ENCODE measurements at places on chromosomes 6 and 20.

DNA sequence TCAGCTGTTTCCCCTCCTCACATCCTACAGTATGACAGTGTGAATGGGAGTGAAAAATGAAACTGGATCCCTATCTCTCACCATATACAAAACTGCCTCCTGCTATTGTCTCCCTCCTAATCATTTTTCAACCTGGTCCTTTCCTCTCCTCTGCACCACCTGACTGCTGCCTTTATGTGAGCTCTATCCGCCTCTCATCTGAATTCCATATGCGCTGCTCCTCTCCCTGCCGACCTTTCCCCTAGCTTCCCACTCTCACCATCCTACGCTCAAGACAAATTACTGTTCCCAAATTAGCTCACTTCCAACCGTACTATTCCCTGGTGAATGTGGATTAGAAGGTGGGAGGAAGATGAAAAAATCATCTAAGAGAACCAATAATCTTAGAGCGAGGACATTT, 148.4 kb upstream of the FBXL4 start:
- no peak for DNase-seq

- DNase-seq: no peak
These were observed 15.9 kb upstream of the ADGB start for GRCh38 chr6:146582857-146583256.

GRCh38 chr20:62309947-62310756, 7.4 kb downstream of the ADRM1 start:
- DNase-seq: no peak

DNA sequence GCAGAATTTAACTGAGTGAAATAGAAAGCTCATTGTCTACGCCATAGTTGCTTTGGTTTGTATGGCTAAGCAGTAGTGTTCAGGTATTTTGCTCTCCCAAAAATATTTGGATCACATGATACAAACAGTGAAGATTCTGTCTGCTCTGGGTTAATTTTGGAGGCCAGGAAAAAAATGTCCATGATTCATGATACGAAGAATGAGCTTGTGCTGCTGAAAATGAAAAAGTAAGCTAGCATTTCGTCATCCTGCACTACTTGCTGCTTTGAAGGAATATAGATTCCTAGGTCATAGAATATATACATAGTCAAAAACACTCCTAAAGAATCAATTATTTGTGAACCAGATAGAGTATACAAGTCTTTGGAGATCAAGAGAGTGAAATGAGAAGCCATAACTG, 8.3 kb downstream of the WRNIP1 start:
- DNase-seq: no peak

- DNase-seq: no peak
These were observed 12.9 kb downstream of the PARD6B start for GRCh38 chr20:50744143-50744792.

DNA sequence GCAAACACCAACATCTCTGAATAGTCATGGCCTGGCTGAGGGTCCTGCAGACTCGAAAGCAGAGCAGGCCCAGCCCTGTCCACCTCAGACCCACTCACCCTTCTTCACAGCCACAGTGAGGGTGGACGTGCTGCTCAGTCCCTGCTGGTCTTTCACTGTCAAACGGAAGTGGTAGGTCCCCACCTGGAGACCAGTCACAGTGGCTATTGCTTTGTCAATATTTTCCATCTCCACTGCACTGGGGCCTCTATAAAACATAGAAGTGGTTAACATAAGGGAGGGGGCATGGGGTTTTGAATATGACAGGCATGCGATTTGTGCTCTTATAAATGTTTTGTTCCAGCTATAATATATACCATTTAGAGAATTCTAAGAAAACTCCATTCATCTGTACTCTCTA, 73.9 kb downstream of the ALDH5A1 start:
- no peak for DNase-seq

DNA sequence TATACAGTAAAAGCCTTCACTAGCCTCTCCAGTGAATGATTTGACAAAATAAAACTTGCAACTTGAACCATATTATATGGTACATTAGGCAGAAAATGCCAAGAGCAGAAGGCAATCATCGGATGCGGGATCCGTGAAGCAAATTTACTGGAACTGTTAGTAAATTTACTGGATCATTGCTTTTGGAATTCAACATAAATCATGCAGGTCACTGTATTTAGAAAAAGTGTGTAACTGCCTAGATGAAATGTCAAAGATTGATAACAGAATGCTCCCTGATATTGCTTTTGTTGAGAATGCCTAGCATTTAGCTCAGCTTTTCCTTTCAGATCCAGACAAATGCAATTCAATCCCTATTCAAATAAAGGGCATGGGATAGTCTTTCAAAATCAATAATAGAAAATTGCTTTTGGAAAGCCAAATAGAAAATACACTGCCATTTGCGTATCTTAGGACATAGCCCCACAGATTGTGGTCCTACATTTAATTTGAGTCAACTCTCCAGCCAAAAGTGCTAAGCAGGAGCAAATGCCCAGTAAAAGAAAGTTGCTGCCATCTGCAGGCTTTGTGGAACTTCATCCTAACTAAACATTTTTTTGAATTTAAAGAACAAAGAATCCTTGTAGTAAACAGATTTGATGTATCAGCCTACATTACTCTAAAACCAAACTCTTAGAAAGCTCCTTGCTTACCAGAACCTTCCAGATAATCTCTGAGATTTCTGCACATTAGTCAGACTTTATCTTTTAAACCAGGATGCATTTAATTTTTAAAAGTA, 109.5 kb upstream of the HSF2 start:
- peak; percentile 52 for DNase-seq

- DNase-seq: no peak
These were observed 151.5 kb upstream of the FAM83B start for GRCh38 chr6:54694928-54695532.

GRCh38 chr6:3349388-3350251, 90.9 kb downstream of the PSMG4 start:
- DNase-seq: no peak

GRCh38 chr20:63421913-63422312, 50.5 kb downstream of the KCNQ2 start:
- DNase-seq: no peak

- no peak for DNase-seq
These were observed 62.8 kb downstream of the SYNJ2 start for GRCh38 chr6:158044525-158044888.

All from NCI-H2081 treated with DMSO at 0.1 percent for 48 hours (cell line).